ENCODE measurements at places on chromosomes 1 and 21. TPM values are rescaled to one million over a fixed set of nuclear protein-coding genes. Genes with fewer than 3 reads are reported as not detected.

GRCh38 chr1:45306319-45306718, 20.4 kb upstream of the HPDL start:
- no peak for DNase-seq

GRCh38 chr1:192763756-192764155, 45.1 kb upstream of the RGS2 start:
- DNase-seq, result no peak

DNA sequence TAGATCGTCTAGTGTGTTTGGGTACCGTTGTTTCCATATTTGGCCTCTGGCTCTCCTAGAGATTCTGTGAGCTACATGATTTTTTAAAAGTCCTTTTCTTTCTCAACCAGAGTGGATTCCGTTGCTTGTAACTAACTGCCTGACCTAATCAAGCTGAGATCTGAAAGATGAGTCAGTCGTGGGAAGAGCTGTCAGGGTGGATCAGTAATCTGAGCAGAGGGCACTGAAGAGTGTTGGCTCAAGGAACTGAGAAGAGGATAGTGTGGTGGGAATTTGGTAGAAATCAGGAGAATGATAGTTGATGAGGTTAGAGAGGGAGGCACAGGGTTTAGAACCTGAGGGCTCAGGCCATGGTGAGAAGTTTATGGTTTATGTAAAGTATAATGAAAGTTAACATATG, 52.2 kb downstream of the TRAF5 start:
- DNase-seq, result no peak

GRCh38 chr1:209707308-209707707, 2.7 kb downstream of the HSD11B1 start:
- no peak for DNase-seq

- DNase-seq, result no peak
Observed at GRCh38 chr1:171814692-171815091, 26.6 kb upstream of the DNM3 start.

GRCh38 chr21:46489800-46490199, 31.1 kb downstream of the DIP2A start:
- no peak for DNase-seq

- no peak for DNase-seq
Observed at GRCh38 chr1:65420590-65421350, at the start of the genes LEPR and LEPROT. LEPR (plus strand) TSS chr1:65420668; CDS start chr1:65565566, 144,898 bp downstream. LEPROT (plus strand) TSS chr1:65420668; CDS start chr1:65420725, 57 bp downstream.

- no peak for DNase-seq
Observed at GRCh38 chr1:96772972-96773371, 51.4 kb downstream of the PTBP2 start.

GRCh38 chr1:46489169-46489637, 433 bp upstream of the DMBX1 start:
- DNase-seq, result no peak

DNA sequence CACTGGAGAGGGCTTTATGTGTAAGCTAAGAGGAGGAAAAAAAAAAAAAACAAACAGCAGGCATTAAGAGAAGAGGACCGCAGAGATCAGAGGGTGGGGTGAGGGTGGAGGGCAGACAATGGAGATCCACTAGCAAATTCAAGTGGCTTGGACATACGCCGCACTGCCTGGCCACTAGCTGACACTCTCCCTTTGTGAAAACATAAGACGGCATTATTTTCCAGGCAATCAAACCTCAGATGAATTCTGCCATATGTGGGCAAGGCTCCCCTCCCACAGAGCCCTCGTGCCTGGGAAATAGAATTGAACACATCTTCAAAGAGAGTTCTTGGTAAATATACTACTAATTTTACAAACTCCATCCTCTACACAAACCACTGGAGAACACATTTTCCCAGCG, 53.6 kb downstream of the ERG start:
- DNase-seq, result no peak

DNA sequence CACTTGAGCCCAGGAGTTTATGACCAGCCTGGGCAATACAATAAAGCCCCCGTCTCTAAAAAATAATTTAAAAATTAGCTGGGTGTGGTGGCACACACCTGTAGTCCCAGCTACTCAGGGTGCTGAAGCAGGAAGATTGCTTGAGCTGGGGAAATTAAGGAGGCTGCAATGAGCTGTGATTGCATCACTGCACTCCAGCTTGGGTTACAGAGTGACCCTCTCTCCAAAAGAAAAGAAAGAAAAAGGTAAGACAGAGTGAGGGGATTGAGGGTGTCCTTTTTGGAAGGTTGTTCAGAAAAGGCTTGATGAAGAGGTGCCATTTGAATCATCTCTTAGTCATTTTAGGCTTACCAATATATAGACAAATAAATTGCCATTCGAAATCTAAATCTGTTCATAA, 4.0 kb upstream of the SRRM1 start:
- no peak for DNase-seq

- DNase-seq, result no peak
Observed at GRCh38 chr1:14667651-14667984, 69.1 kb downstream of the KAZN start.

DNA sequence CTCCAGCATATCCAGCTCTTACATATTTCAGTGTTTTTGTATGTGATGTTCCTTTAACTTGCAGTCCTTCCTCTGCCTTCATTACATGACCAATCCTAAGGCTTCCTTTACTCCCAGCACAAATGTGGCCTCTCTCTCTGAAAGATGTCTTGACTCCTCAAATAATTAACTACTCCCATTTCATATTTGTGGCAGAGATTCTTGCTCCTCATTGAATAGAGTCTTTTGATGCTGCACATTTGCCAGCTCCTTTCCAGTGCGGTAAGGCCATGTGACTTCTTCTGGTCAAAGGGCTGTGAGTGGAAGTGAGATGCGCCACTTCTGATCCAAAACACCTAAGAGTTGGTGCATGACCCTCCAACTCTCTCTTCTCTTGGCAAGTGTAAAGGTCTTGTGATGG, 19.1 kb upstream of the LAMC1 start:
- no peak for DNase-seq

- DNase-seq, result no peak
Observed at GRCh38 chr1:208059409-208060001, 148.6 kb upstream of the CD34 start.

DNA sequence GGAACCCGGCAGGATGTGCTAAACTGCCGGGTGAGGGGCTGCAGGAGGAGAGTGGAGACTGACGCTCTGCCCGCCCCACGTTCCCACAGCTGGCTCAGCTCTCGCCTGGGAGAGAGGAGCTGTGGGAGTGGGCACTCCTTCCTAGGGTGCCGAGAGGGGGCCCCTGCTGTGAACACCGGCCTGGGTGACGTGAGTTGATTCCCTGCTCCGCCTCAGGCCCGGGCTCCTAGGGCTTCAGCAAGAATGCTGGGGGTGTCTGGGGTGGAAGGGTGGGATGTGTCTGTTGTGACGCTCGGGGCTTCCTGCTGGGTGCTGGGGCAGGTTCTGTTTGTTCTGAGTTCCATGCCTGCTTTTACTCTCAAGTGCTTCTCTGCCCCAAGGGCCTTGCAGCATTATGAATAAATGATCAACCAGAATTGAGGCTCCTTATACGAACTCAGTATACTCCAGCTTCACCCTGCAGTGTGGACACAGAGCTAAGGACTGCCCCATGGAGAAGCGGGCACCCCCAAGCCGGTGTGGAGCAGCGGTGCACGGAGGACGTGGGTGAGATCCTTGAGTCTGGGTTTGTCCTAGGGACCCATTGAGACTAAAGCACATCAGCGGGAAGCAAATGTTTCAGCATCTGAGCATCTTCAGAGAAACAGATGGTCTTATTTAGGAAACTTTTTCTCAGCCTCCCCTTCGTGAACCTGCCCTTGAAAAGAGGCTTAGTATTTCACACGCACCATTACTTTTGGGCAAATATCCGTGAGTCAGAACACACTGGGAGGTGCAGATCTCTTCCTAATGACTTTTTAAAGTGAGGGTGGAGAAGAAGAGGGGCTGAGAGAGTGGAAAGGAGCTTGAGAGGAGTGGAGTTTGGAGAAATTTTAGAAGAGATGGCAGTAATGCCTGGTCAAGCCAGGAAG, 41.7 kb downstream of the SYT6 start:
- no peak for DNase-seq

GRCh38 chr1:94661431-94661932, 119.9 kb upstream of the F3 start:
- DNase-seq, result no peak

GRCh38 chr1:215397106-215397505, 170.0 kb upstream of the KCTD3 start:
- DNase-seq, result no peak

SMCP gene
- polyA plus RNA-seq, result not detected

LYPLAL1 gene
- polyA plus RNA-seq, result 33.0 TPM

LYSMD1 gene
- polyA plus RNA-seq, result 0.35 TPM

ZSWIM5 gene
- polyA plus RNA-seq, result 0.33 TPM

AJAP1 gene
- polyA plus RNA-seq, result 0.09 TPM

CADM3 gene
- polyA plus RNA-seq, result not detected

WDR64 gene
- 0.22 TPM for polyA plus RNA-seq

URB2 gene
- 5.6 TPM for polyA plus RNA-seq

All from naive thymus-derived CD4-positive, alpha-beta T cell (primary cell).